ENCODE measurements at places on chromosomes 13 and 19.
A peak's percentile ranks its signal among the peaks of the same experiment; 100 is the strongest.

DNA sequence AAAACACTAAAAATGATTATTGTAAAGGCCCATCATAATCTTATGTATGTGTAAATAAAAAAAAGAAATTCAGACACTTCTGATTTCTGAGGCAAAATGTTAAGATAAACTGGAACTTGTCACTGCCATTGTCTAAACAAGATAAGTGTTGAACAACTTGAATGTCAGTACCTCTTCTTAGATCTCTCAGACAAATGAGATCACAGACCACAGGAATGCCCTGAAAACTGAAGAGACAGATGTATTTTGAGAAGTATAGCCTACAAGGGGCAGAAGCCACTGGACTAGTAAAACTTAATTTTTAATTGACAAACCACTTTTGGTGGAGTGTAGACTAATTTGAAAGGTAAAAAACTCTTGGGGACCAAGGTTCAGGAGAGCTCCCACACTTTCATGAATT, 375.5 kb upstream of the SLITRK5 start:
- DNase-seq, result no peak

- DNase-seq, result no peak
Observed at GRCh38 chr13:35164324-35164932, 222.4 kb downstream of the NBEA start.

DNA sequence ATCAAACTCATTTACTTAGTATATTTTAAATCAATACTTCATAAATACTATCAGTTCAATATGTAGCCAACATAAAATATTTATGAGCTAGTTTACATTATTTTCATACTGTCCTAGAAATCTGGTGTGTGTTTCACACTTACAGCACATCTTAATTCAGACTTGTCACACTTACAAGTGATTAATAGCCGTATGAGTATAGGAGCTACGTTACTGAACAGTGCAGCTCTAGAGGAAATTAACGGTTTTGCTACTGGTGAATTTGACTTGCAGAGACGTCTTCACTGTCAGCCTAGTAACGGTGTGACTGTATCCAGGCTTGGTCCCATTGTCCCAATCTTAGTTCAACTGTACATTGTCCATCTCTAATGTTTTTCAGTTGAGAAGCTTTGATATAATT, 33.7 kb upstream of the POSTN start:
- DNase-seq, result no peak

- no peak for DNase-seq
Observed at GRCh38 chr13:76552807-76553206, 333.4 kb downstream of the KCTD12 start.

- no peak for DNase-seq
Observed at GRCh38 chr13:29532116-29532515, 63.4 kb downstream of the SLC7A1 start.

GRCh38 chr13:113052971-113053370, 52.6 kb upstream of the F7 start:
- DNase-seq, result no peak

GRCh38 chr13:83878691-83879430, 3.4 kb downstream of the SLITRK1 start:
- DNase-seq, result peak; percentile 57

GRCh38 chr13:43489233-43489632, 297.5 kb downstream of the ENOX1 start:
- DNase-seq, result no peak
